ENCODE measurements at places on chromosomes 5 and 9.

DNA sequence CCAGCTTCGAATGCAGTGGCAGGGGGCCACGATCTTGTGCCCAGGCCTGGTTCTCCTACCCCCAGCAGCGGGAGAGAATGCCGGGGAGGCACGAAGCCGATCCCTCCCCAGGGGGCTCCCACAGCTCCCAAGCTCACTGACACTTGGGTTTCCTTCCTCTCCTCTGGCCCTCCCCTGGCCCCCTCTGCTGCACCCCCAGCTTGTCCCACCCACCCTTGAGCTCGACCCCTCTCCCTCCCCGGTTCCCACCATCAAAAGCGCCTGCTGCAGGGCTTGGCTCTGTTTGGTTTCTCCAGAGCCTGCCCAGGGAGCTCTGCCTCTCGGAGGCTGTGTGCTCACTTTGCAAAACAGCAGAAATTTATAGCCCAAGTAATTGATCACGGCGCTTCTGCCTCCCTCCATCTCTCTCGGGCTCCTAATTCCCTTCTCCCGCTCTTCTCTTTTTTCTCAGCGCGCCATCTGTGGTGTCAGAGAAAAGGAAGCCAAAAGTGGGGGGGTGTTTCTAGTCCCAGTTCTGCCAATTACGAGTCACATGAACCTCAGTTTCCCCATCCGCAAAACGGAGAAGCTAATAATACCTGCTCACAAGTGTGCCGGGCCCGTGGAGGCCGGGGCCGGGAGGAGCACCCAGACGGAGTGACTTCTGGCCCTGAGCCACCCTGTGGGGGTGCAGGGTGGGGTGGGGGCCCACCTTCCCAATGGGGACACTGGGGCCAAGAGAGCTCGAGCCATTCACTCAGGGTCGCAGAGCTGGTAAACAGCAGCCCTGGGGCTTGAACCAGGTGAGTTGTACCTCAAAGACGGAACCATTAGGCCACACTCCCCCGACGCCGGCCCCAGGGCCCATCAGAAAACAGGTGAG is 141.2 kb upstream of the IER5L start:
- no peak for DNase-seq

DNA sequence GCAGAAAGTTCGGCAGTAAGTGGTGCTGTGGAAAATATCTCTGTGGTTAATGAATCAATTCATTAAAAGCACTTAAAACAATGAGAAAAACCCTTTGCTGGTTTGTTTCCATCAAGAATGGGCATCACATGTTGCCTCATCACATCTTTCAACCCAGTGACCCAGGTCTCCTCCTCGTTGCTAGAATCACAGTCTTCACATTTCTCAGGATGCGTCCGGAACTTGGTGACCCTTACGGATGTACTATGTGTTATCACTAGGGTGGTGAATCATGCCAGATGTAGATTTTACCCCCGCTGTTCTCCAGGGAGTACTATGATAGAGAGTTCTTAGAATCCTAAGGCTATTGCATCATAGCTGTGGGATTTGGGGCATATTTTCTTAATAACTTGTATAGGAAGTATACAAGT is 217.9 kb upstream of the KLF4 start:
- no peak for DNase-seq

GRCh38 chr9:124220946-124221451 is 36.8 kb upstream of the NEK6 start:
- DNase-seq: no peak

DNA sequence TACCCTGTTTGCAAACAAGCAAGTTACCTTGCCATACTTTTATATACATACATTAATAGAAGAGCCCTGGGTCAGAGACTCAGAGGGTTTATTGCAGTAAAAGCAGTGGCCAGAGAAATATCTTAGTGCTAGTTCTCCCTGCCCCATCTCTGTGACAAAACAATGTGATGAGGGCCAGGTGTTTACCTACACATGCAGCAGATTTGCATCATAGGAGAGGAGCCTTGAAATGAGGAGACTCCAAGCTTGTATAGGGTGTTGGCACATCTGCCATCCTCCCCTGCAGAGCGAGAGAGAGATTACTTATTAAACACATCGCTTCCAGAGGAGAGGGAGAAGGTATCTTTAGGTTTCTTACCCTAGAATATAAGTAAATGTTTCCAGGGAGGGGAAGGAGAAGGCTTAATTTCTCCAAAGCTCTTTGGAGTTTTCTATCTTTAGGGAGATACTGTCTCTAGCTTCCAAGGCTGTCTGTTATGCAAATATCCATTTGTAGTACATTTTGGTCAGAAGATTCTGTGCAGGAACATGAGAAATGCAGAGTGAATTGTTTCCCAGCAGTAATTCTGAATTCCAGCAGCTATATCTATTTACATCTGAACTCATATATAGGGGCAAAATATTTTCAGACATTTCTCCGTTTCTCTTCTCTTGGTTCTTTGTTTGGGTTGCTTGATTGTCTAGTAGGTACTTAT is 15.7 kb downstream of the FER start:
- DNase-seq: no peak

- no peak for DNase-seq
These were observed 265.2 kb downstream of the TMEM38B start for GRCh38 chr9:105959531-105959930.

- no peak for DNase-seq
These were observed 142.9 kb downstream of the TRIO start for GRCh38 chr5:14286007-14286406.

DNA sequence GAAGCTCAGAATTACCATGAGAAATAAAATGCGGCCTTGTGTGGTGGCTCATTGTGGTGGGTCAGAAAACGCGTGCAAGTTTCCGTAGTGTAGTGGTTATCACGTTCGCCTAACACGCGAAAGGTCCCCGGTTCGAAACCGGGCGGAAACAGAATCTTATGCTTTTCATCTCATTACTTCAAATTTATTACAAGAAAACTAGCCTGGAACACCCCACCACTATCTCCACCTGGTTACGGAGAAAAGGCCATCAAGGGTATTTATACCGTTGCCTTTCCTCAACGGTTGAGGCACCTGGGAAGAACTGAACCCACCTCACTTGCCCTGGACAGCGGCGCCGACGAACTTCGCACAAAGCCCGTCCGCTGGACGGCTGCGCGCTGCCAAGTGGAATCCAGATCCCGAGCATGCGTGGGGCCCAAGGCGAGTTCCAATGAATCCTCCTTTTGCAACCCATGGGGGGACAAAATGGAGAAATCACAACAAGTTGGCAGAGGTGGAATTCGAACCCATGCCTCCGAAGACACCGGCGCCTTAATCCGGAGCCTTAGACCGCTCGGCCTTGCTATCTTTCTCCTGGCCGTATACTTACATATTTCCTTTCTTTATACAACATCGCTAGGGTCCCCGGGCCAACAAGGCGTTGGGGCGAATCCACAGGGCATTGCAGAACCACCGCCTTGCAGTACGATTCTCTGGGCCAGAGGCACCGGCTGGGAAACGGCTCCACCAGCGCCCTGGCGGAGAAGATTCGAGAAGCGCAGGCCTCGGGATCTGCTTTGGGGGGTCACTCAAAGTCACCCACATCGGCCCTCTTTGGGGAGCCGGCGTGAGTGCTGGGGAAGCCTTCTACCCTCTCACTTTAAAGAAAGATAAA is 16.9 kb downstream of the OR2V2 start:
- DNase-seq: no peak
